Tibial nerve (tissue), 4 donors: ENCODE measurements at places on chromosomes 11 and 22.

DNA sequence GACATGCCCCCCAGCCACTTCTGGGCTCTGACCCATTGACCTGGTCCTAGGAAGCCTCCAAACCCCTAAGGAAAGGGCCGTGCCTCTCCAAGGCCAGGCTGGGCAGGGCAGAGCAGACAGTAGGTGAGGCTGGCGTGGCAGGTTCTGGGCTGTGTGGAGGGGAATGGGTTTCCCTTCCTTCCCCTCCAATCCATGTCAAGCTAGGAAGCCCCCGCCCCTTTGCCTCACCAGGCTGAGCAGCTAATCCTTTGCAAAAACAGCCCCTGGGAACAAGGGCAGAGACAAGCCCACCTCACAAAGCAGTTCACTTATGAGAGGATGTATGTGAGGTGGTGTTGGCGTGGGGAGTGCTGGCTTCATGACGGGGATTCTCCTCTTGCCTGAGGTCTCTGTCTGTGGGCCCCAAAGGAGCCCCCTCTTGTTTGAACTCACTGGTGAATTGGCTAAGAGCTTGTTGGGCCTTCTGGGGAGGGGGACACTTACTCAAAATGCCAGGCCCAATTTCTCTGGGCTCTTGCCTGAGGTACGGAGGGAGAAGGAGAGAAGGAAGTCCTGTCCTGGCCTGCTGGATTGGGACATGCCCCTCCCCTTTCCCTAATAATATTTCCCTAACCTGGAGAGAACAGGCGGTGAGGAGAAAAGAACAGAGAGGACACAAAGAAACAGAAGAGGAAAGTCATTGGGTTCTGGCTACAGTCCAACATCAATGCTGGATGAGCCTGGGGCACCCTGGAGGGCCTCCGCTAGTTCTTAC lies 1.6 kb upstream of the TRIM29 start:
- DNase-seq: peak; percentile 2

DNA sequence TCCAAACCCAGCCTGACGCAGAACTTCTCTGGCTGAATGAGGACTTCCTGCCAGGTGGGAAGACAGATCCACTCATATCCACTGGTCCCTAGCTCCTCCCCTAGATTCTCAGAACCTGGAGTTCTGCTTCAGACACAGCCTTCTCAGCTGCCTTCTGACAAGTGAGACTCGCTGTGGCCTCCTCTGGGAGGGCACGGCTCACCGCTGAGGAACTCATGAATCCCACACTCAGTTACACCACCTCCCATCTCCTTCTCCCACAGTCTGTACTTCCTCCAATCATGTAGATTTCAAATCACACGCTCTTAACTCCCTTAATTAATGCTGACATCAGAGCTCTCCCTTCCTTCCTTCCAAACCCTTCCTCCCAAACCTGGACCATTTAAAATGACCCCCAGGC lies 86.4 kb upstream of the TMEM45B start:
- no peak for DNase-seq

DNA sequence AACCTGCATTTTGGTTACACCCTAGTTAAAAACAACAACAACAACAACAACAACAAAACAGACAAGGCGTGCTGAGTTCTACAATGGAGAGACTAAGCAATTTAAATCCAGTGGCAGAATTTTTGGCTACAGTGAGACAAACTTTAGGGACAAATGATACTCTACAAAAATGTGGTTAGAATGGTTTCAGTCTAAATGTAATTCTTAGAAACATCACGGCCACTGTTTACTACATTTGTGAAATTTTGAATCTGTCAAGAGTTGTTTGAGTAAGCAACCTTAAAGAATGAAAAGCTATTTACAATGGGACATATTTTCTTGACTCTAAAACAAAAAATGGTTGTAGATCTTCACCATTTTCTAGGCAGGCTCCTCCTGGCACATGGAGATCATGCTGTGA lies 259.4 kb downstream of the SWAP70 start:
- no peak for DNase-seq

DNA sequence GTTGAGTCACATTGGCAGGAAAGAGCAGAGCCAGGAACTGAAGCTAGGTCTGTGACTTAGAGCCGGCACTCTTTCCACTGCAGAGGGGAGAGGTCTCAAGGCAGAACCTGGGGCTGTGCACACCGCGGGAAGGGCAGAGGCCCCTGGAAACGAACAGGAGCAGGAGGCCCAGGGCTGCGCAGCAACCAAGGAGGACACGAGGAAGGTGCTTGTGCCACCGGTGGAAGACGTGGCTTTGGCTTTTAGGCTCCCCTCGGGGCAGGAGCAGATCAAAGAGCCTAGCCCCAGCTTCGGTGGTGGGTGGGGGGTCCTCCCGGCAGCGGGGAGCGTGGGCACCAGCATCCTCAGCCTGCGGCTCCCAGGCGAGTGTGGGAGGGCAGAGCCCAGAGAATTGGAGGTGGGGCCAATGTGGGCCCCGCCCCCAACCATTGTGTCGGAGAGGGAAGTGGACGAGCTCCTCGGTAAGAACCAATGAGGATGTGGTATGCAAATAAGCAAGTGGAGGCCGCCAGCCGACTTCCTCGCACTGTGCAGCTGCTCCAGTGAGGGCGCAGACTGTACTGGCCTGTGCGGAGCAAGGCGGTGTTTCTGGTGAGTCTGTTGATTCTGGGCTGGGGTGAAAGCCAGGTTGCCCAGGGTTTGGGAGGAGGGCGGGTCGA lies at the start of gene CCDC116:
CCDC116 (plus strand) TSS at position 524 of the 659 bp plus-strand sequence. CDS start 422 bp downstream, outside the sequence.
- DNase-seq: no peak

DNA sequence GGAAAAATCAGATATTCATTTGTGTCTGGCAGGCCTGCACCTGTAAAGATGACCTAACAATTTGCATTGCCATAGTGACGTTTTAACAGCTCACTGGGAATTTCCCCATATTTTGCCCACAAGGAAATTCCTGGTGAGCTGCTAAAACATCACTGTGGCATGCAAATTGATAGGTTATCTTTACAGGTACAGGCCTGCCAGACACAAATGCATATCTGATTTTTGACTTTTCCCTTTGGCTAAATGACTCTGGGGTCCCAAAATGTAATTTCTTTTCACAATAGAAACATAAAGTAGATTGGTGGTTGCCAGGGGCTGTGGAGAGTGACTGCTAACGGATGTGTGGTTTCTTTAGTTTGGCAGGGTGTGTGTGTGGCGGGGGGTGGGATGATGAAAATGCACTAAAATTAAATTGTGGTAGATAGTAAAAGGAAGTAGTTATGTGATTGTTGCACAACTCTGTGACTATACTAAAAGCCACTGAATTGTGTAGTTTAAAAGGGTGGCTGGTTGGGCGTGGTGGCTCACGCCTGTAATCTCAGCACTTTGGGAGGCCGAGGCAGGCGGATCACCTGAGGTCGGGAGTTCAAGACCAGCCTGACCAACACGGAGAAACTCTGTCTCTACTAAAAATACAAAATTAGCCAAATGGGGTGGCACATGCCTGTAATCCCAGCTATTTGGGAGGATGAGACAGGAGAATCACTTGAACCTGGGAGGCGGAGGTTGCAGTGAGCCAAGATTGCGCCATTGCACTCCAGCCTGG lies 18.5 kb upstream of the FEZ1 start:
- DNase-seq: peak; percentile 29

DNA sequence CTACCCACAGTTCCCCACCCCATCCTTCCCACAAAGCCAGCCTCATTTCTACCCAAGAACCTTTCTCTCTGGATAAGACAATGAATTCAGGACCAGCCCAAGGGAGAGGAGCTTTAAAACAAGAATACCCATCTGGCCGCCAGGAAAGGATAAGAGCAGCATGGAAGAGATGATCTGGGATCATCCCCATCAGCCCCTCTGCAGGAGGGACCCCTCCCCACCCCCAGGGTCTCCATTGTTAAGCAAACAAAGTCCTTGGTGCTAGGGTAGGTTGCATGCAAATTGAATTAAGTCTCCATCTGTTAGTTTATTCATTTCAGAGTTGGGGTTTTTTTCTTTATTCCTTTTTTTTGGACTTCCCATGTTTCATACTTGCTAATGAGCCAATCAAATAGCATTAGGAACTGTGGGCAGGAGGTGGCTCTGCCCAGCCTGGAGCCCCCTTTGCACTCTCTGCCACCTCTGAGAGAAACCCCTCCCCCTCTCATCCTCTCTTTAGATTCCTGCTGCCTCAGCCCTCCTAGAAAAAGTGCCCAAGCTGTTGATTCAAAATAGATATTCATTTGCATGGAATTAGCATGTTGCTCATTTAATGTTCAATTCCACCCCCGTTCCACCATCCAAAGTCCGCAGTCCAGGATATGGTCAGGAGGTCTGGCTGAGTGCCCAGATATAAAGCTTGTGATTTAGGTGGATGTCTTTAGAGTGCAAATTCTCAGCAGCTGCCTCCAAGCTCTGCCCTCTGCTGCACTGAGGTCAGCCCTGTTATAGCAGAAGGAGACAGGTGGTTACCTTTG lies 138.5 kb upstream of the NCAM1 start:
- DNase-seq: no peak

GRCh38 chr11:94583866-94584500 lies 16.8 kb downstream of the PIWIL4 start:
- no peak for DNase-seq

GRCh38 chr11:48019217-48019584 lies 38.8 kb downstream of the PTPRJ start:
- DNase-seq: no peak

DNA sequence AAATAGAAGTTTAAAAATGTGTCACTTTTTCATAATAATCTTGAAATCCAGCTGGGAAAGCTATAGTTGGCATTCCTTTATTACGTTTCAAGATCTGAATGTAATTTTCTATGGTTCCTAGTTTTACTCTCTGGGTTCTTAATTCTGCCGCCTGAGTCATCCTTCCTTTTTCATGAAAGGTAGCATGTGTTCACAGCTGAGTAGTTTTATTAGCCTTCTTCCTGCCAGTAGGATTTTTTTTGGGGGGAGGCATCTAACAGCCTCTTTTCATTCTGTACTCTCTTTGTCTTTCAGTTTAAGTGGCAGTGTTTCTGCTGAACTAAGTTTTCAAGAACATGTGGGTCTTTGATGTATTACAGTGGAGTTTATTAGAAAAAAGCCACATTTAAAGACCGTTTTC lies 36.5 kb downstream of the OR2AG2 start:
- DNase-seq: no peak

DNA sequence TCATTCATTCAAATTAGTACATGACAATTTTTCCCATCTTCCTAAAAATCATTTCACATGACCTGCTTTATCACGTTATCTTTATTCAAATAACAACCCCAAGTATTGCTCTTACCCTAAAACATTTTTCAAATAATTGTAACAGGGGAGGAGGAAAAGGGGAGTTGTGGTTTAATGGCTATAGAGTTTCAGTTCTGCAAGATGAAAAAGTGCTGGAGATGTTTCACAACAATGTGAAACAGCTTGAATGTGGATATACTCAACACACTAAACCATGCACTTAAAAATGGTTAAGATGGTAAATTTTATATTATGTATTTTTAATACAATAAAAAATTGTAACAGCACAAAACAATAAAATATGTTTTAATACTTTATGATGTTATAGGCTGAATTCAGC lies 161.6 kb upstream of the GUCY1A2 start:
- DNase-seq: no peak

DNA sequence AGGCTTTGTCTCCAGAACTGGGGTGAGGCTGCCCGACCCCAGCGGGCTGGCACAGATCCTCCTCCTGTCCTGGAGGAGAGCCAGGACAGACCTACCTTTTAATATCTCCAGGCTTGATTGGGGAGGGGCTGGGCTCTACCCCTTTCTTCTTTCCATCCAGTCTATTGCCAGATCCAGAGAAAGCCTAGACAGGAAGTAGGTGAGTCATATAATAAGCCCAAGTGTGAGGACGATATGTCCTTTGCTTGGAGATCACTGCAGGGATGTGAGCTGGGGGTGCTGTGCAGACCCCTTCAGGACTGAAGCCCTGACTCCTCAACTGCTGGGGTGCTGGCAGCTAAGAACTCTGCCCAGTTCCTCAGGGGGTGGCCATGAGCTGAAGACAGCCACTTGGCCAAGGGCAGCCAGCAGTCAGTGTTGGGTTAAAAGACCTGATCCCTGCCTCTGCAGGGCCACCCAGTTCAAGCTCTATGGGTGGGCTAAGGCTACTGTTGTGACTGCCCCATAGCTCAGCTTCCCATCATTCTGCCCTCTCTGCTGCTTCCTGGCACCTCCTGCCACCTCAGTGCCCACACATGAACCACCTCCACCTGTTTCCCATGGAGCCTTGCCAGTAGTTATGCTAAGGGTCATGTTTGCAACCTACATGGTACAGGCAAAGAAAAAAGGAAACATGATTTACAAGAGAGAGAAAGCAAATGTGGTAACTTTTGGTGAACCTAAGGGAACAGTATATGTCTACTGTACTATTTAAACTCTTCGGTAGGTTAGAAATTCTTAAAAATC lies 8.3 kb upstream of the C22orf39 start:
- no peak for DNase-seq

- no peak for DNase-seq
Measured at GRCh38 chr22:38085501-38085900, 1.5 kb upstream of the SLC16A8 start.
